Activated gamma-delta T cell treated with Interleukin-2 at 50 U/mL for 16 hours (primary cell): ENCODE measurements at places on chromosomes 7 and 10.

DNA sequence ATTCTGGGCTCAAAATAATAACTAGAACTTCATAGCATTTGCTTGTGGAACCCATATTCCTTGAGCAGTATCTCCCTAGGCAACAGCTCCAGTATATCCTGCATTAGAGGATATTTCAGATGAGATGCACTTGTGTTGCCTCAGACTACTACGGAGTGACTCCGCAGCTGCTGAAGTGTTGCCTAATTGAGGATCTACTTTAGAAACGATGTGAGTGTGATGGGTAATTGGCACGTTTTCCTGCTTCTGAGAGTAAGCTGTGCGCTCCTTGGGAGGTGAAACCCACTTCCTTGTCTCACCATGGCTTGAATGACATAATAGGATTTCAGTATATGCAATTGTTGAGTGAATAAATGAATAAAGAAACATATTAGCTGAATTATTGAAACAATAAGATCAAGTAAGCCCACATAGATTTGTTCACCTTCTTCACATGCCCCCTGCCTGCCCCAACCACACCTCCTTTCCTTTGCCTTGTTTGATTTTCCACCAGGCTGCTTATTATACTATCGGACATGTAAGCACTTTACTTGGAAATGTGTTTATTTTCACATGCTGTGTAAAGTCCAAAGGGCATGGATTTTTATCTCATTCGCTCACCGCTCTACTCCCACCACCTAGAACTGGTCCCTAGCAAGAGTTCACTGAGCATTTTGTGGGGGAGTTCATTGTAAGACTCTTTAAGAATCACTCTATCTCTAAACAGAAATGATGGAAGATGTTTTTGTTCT lies 303.8 kb downstream of the KCNMA1 start:
- no peak for DNase-seq

GRCh38 chr7:151051108-151051507 lies 2.8 kb downstream of the ASIC3 start:
- peak; percentile 29 for DNase-seq

- no peak for DNase-seq
Observed at GRCh38 chr7:34486371-34486770, 171.6 kb upstream of the NPSR1 start.

DNA sequence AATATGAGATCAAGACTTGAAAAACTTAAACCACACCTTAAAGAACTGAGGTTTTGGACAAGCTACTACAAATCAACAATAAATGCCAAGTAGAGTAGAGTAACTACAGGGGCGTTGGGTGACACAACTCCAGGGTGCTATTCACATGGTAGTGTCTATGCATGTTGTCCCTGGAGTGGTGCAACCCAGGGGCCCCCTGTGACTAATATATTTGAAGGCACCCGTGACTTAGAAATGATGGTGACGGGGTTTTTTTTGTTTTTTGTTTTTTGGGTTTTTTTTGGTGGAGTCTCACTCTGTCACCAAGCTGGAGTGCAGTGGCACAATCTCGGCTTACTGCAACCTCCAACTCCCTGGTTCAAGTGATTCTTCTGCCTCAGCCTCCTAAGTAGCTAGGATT lies 106.9 kb downstream of the FAM107B start:
- DNase-seq = no peak

DNA sequence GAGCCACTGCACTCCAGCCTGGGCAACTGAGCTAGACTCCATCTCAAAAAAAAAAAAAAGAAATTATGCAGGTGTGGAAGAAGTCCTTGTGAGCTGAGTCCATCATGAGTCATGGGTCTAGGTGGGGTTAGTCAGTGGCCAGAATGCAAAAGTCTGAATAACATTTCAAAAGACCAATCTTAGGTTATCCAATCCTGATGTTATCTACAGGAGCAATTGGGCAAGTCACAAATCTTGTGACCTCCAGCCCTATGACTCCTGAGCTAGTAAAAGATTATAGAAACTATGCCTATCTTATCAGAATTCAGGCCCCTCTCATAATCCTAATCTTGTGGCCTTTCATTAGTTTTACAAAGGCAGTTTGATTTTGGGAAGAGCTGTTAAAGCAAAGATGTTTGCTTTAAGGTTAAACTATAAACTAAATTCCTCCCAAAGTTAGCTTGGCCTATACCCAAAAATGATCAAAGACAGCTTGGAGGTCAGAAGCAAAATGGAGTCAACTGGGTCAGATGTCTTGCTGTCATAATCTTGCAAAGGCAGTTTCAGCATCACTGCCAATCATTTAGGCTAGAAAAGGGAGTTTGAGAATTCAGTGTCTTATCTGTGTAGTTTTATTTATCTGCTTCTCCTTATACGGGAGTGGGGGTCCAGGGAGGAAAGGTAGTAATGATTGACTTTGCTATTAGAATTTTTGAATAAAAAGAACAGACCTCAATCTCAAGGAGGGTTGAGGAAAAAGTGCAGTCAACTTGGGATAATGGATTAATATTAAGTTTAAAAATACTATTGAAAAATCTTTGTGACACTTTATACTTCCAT lies 71.2 kb upstream of the TRIM24 start:
- no peak for DNase-seq

DNA sequence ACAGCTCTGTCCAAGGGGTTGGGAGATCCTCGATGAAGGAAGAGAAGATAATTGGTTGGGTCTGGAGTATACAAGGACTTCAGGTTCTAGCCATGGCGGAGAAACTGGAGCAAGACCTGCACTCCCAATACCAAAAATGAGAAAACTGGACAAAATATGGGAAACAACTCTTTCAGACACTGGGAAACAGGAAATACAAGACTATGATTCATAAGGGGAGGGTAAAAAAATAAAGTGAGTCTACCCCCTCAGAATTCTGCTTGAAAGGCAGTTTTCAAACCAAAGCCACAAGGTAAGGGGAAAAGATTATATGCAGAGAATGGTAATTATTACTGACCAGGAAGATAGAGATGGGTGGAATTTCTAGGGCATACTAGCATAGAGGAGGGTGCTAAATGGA lies 10.2 kb upstream of the SEC61G start:
- DNase-seq = no peak

GRCh38 chr7:50317697-50318669 lies 13.5 kb downstream of the IKZF1 start:
- DNase-seq = no peak

DNA sequence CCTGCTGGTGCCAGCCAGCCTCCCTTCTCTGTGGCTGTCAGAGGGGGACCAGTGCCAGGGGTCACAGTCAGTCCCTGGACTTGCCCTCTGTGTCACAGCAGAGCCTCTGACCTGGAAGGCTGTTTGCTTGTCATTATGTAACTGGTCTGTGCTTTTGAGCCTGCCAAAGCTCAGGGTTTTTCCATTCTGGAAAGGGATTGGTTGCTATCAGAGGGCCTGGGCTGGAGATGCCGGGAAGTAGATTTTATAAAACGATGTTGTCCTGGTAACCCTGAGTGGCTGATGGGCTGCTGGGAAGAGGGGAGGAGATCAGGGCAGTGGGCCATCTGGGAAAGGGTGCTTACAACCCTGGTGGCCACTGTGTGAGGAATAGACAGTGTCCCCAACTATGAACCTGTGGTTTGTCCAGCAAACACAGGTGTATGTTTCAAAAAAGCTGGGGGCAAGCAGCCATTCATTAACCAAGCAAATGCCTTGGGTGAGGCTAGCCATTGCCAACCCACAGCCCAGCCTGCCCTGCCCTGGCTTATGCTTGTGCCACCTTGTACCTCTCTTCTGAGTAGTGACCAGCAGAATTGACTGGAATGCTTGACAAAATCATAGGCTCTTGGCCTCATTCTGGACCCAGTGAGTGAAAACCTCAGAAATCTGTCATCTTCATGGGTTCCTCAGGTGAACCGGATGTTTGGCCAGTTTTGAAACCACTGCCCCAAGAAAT lies 21.6 kb downstream of the SFTPD start:
- no peak for DNase-seq

DNA sequence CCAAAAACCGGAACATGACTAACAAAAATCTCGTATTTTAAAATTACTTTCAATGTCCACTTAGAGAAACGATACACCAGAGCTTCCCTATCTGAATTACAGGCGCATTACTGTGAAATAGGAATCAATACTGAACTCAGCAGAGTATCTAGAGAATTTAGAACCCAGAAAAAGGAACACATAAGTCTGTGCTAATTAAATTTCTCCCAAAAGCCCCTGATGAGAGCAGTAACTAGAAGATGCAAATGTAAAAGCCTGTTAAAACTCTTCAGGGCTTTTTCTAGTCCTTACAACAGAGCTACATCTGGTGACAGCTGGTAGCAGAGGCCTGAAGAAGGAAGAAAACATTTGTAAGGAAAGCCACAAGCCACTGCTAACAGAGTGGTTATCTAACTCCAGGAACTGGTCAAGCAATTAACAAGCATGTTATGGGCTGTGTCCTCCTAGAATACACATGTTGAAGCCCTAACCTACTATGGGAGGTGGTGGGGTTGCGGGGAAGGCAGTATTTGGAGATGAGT lies 24.2 kb downstream of the ITIH5 start:
- DNase-seq = no peak

DNA sequence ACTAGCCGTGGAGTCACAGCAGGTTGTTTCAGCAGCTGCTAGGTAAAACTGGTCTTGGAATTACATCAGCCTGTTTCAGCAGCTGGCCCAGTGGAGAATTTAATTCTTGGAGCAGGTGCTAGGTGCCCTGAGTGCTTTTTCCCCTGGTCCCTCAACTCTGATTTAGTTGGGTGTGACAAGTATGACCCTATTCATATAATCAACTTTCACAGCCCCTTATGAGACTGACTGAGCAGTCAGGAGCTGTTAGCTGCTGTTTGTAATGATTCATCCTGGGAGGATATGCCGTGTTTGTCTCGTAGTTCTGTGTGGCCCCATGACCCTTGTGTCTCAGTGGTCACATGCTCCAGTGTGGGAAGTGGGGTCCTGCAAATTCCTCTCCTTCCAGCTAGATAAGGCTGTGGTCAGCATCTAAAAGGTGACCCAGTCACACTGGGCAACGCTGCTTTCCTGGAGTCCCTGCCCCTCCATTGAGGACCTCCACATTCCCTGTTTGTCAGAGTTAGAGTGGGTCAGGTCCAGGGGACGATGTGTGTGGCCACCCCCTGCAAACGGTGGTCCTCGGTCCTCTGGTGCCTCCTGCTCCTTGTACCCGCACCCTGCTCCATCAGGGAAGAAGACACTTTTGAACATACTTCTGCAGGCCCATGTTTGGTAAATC lies 28.3 kb downstream of the TBATA start:
- no peak for DNase-seq

- DNase-seq = no peak
Observed at GRCh38 chr10:121865554-121865953, 62.3 kb downstream of the ATE1 start.

DNA sequence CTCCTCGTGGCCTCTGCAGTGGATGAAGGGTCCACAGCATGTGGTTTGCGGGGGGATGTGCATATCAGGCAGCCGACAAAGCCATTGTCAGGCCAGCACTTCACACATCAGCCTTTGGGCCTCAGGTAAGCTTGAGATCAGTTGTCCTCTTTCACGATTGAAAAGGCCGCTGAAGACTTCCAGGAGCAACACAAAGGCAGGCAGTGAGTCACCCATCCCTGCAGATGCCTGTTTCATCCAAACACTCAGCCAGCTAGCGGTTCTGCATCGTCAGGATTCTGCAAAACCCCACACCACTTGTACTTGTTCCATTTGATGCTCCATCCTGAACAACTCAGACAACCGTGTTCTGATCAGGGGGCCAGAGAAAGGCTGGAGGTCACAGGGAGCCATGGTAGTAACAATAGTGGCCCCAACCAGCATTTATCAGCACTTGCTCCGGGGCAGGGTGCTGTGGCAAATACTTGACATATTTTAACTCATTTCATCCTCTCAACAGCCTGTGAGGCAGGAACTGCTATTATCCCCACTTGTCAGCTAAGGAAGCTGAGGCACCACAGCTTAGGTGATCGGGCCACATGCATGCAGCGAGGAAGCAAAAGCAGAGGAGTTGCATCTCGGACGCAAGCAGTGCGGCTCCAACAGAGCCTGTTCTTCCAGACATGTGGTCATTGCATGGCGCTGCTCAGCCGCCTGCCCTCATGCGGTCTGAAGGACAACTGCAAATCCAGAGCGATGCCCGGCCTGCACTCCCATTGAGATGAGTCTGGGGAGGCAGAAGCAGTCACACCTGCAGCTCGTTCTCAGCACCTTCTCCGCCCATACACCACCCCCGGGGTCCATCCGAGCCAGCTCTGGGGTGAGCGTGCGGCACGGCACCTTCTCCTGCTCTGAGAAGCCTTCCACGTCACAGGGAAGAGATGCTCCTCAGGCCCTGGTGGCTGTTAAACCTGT lies 144.9 kb downstream of the PAXIP1 start:
- DNase-seq = no peak

DNA sequence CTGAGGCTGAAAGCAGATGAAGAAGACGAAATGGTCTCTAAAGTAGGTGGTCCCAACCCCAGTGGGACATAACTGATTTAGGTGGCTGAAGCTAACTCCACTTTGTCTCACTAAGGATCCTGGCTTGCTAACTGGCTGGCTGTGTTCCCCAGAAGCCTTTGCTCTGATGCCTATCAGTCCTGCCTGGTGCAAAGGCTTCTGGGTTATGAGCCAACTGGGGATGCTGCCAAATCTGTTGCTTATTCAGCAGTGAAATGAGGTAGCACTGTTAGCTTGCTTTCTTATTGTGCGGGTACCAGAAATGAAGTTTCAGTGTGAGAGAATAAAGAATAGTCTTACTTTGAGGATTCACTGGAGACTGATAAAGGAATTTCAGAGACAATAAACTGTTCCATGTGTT lies 18.1 kb downstream of the PRKG1 start:
- DNase-seq = no peak

- DNase-seq = no peak
Observed at GRCh38 chr7:45153233-45153632, 4.4 kb upstream of the RAMP3 start.

DNA sequence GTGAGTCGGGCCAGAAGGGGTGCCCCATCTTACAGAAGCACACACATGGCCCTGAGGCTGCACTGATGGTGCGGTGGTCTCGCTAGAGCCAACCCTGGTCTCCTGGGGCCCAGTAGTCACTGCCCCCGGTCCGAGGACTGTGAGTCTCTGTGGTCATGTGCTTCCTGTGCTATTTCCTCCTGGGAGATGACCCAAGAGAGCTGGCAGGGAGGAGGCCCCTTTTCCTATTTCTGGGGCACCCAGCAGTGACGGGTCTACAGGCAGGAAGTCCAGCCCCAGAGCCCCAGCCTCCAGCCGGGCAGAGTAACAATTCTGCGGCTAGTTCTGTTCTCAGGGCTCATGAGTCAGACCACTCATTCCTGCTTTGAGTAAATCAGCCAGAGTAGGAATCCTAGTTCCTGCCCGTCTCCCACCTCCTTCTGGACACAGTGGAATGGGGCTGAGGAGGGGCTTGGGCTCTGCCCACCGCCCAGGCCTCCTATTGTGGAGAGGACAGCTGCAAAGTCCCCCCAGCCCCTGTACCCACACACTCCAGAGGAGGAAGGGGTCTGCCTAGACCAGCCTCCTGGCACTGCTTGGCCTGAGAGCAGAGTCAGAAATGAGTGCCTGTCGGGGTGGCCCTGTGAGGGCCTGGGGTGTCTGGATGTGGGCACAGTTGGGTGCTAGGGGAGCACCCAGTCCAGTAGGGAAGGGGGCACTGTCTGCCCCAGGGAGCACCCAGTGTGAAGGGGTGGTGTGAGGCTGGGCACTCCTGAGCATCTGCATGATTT lies 80.5 kb upstream of the PPIF start:
- DNase-seq = no peak

- no peak for DNase-seq
Observed at GRCh38 chr10:17435187-17435586, 19.2 kb downstream of the ST8SIA6 start.
